Brain microvascular endothelial cell (primary cell): ENCODE measurements at places on chromosomes 3 and 15.
A peak's percentile ranks its signal among the peaks of the same experiment; 100 is the strongest.

DNA sequence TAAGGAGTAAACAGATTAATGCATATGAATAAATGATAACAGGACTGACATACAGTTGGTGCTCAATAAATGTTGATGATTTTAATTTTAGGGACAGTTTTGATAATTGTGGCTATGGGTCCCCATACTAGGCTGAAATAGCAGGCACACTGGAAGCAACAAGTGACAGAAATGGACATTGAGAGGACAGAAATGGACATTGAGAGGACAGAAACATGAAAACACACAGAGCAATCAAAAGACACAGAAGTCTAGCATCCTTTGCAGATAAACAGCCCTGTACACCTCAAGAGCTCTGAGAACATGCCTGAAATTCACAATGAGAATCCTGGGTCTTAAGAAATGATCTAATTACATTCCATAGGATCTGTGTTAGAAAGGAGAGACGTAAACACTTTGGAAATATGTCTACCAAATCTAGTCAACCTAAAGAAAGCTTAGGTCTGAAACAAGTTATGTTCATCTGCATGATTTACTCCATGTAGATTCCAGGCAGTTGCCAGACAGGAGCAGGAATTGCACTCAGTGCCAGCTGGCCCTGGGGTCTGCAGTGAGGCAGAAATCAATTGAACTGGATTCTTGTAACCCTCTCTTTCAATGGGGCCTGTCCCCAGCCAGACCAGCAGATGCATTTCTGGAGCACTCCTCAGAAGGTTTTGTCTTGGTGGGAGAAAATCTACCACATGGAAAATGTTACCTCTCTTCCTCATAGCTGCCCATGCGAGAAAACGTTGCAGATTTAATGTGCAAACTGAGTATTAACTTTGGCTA lies 60.3 kb downstream of the SYNM start:
- DNase-seq = no peak

DNA sequence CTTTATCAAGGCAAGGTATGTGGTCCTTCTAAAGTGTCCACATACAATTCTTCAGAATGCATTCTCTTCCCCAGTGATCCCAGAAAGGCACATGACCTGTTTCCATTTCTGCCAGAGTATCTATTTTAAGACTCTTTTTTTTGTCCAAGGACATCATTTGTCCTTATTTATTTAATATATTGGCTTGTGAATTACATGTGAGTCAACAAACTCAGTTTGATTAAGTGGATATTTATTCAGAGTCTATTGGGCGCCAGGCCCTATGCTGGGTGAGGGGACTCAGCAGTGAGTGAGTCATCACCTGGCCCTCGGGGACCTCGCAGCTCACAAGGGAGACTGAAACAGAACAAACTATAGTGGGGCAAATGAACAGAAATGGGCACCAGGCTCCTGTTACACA lies 136.8 kb downstream of the SNRK start:
- DNase-seq = peak; percentile 23

GRCh38 chr3:127964053-127964452 lies 49.0 kb downstream of the KBTBD12 start:
- DNase-seq = no peak

- DNase-seq = no peak
Measured at GRCh38 chr15:99429681-99430081, 136.1 kb upstream of the MEF2A start.

GRCh38 chr3:89101251-89101650 lies 6.2 kb upstream of the EPHA3 start:
- no peak for DNase-seq

GRCh38 chr3:108218811-108219210 lies 3.4 kb downstream of the IFT57 start:
- no peak for DNase-seq

DNA sequence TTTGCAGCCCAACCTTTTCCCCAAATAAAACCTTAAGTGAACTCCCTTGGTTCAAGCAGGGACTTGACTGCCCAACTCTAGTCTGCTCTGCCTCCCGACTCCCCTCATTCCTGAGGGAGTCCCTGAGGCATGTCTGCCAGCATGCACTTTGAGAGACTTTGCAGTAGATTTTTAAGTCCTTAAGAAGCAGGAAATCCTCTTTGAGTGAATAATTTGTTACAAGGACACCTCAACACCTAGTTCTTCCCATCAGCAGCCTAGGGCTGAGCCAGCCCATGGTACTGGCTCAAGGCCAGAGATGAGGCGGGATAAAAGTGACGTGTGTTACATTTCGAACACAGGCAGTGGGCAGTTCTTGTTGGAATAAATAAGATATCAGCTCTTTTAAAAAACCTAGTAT lies 204.3 kb upstream of the SLC2A2 start:
- no peak for DNase-seq

DNA sequence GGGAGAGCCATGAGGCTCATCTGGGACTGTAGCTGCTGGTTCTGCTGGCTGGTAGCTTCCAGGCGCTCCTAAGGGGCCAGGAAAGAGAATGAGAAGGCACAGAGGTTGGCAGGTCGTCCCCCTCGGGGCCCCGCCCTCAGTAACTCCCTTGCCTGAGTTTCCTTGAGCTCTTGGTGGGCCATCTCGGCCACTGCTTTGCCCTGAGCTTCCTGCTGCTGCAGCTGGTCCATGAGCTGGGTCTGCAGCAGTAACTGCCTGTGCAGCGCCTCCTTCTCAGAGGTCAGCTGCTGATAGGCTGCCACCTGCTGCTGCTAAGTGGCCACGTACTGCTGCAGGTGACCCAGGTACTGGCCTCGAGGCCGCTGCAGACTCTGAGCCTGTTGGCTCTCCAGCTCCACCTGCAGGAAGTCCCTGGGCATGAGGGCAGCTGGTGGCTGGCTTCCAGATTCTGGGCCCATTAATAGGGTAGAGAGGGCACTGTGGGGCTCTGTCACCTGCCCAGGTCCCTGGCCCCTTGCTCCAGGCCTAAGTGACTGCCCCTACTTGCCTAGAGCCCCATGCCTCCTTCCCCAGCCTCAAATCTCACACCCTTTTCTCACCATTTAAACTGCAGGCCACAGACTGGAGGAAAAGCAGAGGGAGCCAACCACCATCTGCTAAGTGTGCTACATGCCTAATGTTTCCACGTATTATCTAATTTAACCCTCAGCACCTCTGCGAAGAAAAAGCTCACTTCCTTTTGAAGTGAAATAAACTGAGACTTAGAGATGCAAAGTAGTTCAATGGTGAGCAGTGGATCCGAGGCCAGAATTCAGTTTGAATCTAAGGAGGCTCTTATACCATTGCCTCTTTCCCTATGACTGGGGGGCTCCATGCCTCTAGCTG lies 10.8 kb upstream of the VPS33B start:
- no peak for DNase-seq

GRCh38 chr3:160099834-160100233 lies 111.2 kb downstream of the IL12A start:
- no peak for DNase-seq

DNA sequence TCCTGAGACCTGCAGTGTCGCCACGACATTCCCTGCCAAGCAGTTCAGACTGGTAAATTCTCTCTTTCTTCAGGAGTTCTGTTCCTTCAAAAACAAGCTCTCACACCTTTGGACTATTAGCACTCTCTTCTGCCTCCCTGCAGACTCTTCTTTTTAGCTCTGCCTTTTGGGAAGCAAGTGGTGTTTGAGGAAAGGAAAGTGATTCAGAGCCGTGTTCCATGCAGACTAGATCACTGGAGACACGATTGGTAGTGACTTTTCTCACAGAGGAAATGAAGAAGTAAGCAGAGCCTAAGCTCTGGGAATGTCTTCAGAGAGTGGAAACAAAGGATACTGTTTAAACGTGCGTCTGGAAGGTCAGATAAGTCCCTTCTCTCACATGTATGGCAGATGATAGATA lies 270.6 kb upstream of the TPRG1 start:
- peak; percentile 32 for DNase-seq

DNA sequence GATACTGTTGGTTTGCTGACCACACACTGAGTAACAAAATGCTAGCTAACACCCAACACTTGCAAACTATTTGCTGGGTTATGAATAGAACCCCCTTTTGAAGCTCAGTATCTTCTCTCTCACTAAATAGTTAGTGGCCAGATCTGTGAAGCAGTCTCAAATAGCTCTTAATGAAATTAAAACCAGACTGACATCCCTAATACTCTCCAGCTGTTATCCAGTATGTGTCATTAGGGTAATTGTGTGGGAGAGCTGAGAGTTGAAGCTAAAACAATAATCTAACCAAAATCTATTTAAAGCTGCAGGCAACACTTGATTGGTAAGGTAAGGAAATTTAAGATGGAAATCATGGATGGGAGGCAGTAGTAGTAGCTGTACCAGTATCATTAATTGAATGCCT lies 110.4 kb upstream of the RORA start:
- DNase-seq = no peak

DNA sequence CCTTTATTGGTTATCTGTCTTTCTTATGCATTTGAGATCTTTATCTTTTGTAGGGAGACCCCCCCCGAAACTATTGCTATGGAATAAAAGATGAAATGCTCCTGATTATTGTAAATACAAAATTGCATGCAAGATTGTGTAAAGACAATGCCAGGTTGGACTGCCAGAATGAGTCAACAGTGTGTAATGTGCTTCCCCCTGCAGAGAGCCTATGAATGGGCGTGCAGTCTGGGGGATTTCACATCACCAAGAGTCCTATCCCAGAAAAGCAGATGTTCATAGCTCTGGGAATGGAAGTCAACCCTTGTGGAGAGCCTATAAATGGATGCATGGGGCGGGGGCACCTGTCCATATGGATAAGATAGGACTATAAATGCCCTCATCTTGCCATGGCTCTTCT lies 584.3 kb downstream of the NSUN3 start:
- no peak for DNase-seq

- no peak for DNase-seq
Measured at GRCh38 chr15:90901175-90902039, 1.7 kb upstream of the MAN2A2 start.

DNA sequence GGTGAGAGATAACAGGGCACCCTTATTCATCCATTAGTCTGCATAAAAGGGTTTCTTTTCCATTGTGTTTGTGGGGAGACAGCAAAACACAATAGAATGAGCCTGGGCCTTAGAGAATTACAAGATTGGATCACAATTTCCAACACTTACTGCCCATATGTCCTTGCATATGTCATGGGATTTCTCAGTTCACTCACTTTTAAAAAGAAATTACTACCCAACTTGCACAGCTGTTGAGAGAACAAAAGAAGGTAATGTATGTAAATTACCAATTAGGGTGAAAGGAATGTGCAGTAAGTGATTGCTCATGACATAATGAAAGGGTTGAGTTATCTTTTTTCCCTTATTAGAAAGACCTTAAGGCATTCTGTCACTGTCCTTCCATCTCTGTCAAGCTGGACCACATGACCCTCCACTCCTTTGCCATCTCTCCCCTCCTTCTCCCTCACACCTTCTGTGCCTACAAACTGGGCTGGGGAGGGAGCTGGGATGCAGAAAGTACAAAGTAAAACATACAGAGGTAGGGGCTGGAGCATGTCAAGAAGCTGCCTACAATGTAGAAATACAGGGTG lies 244.2 kb downstream of the ZMAT3 start:
- no peak for DNase-seq

GRCh38 chr3:96931119-96931862 lies 116.9 kb downstream of the EPHA6 start:
- no peak for DNase-seq

DNA sequence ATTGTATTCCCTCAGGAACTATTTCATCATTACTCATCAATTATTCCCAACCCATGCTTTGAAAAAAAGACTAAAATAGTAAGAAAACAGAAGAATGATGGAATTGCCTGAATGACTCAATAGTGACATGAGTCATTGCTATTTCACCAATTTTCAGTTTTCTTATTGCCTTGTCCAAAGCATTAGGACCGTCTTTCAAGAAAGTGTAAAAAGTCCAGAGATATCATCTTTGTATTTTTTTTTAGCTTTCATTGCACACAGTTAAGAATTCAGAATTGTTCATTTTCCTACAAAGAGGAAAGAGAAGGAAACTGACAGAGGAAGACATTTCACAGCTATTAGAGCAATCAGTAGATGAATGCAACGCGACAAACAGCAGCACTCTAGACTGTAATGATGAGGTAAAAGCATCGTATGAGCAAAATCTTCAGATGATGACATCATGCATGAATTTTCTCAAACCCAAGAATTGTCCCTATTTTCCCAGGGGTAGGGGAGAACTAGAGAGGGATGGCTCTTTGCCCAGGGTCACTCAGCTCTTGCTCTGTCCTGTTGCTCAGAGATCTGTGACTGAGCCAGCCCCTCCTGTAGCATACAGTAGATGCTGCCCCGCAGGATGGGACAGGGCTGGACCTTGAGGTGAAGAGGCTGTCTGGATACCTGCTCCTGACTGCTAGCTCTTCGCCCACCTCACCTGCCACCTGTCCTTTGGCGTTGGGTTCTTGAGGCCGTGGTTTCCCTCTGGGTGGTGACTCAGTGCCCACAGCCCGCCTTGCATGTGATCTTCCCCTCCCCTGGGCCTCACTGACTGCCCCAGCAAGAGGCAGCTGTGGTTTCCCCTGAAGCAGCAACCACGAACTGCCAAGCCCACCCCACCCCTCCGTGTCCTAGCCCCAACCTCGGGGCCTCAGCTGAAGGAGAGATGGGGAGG lies 84.8 kb downstream of the PPCDC start:
- peak; percentile 70 for DNase-seq

DNA sequence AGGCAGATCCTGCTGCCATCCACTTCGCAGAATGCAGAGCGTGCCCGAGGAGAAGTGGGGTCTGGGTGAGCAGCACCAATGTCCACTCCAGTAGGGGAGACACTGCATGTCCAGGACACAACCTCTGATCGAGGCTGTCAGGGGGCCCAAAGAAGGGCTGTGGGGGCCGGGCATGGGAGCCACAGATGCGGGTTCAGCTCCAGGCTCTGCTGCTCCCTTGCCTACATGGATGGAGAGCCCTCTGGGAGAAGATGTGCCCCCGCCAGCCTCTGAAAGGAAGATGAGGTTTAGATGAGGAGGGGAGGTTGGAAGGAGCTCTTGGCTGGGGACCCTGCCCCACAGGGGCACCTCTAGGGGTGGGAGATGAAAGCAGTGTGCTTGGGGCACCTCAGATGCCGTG lies 75.4 kb downstream of the KLF13 start:
- DNase-seq = no peak

DNA sequence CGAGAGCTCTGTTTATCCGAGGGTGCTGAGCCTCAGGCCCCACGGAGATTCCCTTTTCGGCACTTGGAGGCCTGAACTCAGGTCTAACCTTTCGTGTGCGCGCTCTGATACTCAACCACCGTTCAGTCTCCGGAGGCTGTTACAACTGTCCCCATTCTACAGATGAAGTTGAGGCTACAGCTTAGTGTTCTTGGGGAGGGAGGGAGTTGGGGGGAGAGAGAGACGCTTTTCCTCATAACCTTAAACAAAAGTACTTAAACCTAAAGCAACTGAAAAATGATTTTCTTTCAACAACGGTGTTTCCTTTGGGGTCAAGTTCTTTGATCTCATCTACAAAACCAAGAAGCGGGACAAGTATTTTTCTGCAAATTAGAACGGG lies 952 bp upstream of the CHST2 start:
- no peak for DNase-seq
